Nucleus accumbens (tissue), 56 donors: ENCODE measurements at places on chromosomes 5 and 9.

DNA sequence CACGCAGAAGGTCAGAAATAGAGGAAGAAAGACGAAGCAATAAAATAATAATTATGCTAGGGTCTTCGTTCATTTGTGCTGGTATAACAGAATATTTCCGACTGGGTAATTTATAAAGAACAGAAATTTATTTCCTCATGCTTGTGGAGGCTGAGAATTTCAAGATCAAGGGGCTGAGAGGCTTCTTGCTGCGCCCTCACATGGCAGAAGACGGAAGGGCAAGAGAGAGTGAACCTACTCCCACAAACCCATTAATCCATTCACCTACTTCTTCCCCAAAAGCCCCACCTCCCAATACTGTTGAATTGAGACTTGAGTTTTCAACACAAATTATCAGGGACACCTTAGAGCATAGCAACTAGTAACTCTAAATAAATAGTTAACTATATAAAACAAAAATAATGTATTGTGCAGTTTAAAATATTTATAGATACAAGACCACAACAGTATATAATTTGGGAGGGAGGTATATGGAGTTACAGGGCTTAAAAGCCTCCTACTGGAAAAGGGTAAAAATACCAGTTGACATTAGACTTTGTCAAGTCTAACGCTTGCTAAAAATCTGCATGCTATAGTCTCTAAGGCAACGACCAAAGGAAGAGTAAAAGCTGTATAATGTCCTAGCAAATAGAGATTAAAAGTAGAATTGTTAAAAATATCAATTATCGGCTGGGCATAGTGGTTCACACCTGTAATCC, 40.3 kb upstream of the NAA35 start:
- no peak for DNase-seq

DNA sequence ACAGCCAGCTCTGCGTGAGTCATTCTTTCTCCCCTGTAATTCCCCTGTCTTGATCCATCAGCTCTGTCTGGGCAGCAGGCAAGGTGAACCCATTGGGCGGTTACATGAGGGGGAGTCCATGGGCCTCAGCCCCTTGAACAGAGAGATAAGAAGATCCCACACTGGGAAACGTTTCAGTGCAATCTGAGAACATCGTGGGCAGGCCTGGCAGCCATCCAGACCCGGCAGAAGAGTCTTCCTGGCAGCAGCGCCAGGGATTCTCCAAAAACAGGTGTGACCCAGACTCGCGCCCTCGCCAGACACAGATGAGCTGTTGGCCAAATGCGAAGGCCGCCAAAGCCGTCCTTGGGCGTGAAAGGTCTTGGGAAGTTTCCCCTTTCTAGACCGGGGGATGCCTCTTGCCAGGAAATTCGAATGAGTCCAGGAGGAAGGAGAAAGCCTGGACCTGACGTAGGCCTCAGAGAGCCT, 6.4 kb upstream of the SLC12A7 start:
- no peak for DNase-seq

- no peak for DNase-seq
Observed at GRCh38 chr9:131874916-131875670, 135.2 kb upstream of the RAPGEF1 start.

DNA sequence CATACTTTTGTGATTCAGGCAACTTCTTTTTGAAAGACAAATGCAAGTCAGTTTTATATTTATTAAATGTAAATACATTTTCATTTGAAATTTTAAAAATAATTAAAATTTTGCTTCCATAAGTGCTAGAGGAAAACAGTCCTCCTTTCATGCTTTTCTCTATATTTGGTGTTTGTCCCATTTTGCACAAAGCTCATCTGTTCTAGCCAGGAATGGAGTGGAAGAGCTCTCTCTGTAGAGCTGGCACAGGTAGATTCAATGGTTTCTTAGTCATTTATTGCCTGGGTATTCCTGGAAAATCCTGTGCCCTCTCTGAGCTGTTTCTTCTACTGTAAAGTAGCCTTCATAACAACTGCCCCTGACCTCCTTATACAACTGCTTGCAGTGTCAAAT, 267.6 kb upstream of the HAPLN1 start:
- DNase-seq: no peak

DNA sequence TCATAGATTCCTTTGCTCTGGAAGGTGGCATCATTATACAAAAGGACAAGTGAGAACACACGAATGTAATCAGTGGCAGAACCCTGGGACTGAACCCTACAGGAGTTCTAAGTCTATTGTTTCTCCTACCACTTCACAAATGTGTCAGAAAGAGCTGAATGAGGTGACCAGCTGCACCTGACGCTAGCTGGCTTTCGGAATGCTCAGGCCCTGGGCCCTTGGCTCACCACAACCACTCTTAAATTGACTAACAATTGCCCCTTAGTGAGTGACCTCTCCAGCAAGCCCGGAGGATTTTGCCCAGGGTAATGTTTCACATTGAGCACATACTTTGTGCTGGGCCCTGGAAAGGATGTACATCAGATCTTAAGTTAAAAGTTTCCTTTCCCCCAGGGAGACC, 41.2 kb upstream of the ABCA1 start:
- DNase-seq: no peak

GRCh38 chr5:38775218-38775840, 70.5 kb upstream of the OSMR start:
- DNase-seq: no peak

- no peak for DNase-seq
Observed at GRCh38 chr5:89377767-89378455, 494.9 kb upstream of the MEF2C start.

- DNase-seq: no peak
Observed at GRCh38 chr9:102479191-102479590, 515.9 kb upstream of the CYLC2 start.

DNA sequence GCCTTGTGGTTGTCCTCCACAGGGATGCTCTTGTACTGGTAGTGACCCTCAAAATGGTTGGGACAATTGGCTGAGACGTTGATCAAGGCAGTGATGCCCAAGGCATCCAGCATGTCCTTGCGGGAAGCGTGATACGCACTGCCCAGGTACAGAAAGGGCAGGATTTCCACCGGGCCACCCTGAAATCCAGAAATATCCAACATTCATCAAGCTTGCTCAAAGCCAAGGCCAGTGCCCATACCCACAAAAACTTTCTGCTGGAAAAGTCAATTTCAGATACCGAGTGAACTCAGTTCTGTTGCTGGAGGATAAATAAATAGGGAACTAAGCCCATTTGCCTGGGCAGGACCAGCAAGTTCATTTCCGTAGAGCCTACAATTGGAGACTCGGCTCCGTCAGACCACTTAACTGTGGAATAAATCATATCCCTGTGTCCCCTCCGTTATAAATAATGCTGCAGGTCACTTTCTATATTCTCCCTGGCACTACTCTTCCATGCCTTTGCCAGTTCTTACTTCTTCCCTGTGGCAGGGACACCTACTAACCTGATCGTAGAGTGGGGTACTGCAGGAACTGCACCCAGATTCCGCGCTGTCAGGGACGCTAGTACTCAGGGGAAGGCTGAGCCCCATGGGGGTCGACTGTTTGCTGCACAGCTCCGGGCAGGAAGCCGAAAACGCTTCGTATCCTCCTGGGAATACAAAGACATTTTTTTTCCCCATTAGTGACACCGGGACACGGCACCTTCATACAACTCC, 1.2 kb downstream of the DUSP1 start:
- no peak for DNase-seq

GRCh38 chr5:121029536-121030245, 565.6 kb downstream of the PRR16 start:
- no peak for DNase-seq

GRCh38 chr9:107945493-107945892, 455.9 kb upstream of the KLF4 start:
- DNase-seq: no peak

- no peak for DNase-seq
Observed at GRCh38 chr9:68704498-68704813, 584 bp upstream of the PIP5K1B start.

- no peak for DNase-seq
Observed at GRCh38 chr5:143172739-143173138, 230.7 kb downstream of the NR3C1 start.

GRCh38 chr5:39352951-39353350, 11.3 kb downstream of the C9 start:
- no peak for DNase-seq

GRCh38 chr9:79056041-79056440, 515.7 kb upstream of the TLE4 start:
- DNase-seq: no peak

- DNase-seq: no peak
Observed at GRCh38 chr5:53970475-53970874, 339.9 kb downstream of the ARL15 start.

GRCh38 chr5:50813691-50814090, 147.3 kb downstream of the PARP8 start:
- DNase-seq: no peak

- DNase-seq: no peak
Observed at GRCh38 chr5:57676222-57677098, 193.8 kb upstream of the ACTBL2 start.

- DNase-seq: no peak
Observed at GRCh38 chr9:130128733-130129431, 43.3 kb upstream of the NCS1 start.

DNA sequence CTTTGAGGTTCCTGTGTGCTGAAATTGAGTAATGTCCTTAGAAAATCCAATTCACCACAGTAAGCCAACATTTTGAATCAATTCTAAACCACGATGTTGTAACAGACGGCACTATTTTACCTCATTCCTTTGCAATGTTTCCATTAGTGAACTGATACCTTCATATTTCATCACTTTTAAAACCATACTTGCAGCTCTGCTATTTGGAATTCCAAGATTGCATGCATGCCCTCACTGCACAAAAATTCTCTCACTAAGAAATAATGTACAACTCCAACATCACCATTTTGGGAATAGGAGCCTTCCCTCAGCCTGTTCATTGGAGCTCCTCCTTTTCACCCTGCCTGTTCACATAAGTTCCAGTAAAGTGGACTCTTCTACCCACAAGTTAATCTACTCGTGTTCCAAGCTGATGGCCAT, 74.8 kb upstream of the TGFBR1 start:
- DNase-seq: no peak

DNA sequence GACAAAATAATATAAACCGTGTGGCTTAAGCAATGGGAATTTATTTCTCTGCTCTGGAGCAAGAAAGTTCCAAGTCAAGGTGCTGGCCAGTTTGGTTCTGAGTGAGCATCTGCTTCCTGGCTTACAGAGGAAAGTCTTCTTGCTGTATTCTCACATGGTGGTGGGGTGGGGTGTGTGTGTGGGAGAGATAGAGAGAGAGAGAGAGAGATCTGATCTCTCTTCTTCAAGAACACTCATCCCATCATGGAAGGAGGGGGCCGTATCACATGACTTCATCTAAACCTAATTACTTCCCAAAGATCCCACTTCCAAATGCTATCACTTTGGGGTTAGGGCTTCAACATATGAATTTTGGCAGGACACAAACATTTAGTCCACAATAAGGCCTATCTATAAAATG, 91.2 kb downstream of the PRR16 start:
- DNase-seq: no peak

GRCh38 chr5:5353681-5354080, 68.8 kb upstream of the ICE1 start:
- no peak for DNase-seq

DNA sequence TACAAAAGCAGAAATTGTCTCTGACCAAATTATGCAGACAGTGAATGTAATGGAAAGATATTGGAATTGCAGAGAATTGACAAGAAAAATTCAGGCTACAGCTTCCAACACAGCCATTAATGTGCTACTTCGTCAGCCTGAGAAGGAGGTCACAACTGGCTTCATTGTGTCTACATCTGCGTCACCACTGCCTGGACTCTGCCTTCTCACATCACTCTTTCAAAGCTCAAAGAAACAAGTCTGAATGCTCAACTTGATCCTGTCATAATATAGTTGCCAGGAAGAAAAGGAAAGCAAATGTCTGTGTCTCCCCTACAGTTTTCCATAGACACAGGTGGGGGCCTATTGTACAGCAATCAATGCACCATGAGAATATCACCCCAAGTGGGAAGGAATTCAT, 806.5 kb upstream of the CDH10 start:
- no peak for DNase-seq

- no peak for DNase-seq
Observed at GRCh38 chr9:127874301-127875221, 2.9 kb downstream of the AK1 start.

GRCh38 chr5:139215107-139215975, 17.2 kb upstream of the SIL1 start:
- no peak for DNase-seq

GRCh38 chr9:121253821-121254501, 14.0 kb upstream of the GSN start:
- no peak for DNase-seq

DNA sequence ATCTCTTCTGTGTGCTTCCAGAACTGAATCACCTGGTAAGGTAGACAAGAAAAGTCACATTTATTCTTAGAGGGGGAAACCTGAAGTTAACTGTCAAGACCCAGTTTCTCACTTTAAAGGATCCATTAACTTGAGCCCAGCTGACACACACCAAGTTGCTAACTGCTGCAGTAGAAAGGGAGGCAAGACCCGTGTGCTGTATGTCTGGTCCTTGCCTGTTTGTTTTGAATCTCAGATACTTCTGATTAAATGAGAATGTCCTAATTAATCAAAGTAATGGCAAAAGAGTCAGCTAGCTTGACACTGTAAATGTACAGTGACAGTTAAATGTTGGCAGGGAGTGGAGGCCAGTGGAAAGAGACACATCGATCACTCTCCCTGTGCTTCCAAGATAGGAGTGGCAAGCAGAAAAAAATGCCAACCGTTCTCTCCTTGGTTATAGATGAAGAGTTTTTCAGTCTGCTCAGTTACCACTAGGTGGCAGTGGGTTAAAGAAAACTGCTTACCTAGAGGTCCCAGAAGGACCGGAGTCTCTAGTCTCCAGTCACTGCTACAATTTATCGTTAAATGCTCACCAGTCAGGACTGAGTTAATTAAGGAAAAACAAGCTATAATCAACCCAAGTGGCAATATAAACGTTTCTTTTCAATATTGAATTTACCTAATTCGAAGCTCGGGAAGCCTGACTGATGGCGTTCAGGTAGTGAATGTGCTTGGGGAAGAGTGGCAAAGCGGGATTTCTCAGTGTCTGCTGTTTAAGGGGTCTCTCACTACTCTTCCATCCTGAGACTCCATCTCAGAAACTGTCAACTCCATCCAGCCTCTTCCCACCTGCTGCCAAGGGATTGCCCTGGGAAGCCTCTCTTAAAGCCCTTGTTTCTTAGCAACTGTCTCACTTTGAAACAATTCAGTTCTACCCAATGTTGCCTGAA, 18.4 kb downstream of the LSM11 start:
- no peak for DNase-seq

- DNase-seq: no peak
Observed at GRCh38 chr5:170632985-170633234, 129.1 kb downstream of the KCNIP1 start.

DNA sequence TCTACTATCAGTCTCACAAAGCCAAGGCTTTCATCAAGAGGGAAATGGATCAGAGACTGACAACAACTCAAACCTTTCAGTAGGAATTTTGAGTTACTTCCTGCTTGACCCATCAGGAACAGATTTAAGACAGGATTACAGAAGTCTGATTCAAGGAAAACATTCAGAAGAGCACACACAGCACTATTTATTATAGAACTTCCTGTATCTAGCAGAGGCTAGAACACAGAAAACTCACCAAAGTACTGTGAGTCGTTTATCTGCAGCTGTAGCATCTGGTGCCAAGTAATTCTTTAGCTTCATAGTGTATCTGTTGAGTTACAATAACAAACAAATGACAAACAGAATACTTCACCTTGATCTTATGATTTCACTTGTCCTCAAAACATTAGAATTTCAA, 13.8 kb downstream of the LEAP2 start:
- no peak for DNase-seq
